ENCODE measurements at places on chromosomes 16 and 17.

DNA sequence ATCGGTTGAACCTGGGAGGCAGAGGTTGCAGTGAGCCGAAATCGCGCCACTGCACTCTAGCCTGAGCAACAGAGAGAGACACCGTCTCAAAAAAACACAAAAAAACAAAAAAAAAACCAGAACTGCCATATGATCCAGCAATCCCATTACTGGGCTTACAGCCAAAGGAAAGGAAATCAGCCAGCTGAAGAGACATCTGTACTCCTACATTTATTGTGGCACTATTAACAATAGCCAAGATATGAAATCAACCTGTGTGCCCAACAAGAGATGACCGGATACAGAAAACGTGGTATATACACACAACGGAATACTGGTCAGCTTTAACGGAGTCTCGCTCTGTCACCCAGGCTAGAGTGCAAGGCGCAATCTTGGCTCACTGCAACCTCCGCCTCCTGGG, 14.6 kb downstream of the FANCA start:
- DNase-seq = no peak

DNA sequence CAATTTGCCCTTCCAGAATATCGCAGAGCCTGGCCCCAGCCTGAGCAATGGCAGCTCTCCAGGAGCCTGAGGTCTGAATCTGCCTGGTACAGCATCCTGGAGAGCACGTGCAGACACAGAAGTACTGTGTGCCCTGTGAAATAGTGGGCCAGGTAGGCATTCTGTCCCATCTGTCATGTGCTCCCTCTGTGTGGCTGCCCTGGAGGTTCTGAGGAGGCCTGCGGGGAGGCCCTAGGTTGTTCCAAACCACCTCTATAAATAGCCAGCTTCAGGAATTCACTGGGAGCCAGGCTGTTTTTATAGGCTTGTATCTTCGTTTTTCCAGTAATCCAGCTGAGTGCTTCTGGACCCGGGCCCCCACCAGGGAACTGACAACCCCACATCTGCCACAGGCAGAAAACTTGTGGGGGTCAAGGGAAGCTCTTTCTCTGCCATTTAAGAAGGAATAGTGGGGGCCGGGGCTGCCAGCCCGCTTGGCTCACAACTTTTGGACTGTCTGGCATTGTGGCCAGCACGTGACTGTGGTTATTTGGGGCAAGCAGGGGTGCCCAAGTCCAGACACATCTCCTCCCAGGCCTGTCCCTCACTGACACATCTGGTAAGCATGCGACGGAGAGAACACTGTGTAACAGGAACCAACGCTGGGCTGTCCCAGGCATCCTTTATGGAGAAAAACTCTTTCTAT, 356.3 kb upstream of the TNRC6C start:
- DNase-seq = no peak

DNA sequence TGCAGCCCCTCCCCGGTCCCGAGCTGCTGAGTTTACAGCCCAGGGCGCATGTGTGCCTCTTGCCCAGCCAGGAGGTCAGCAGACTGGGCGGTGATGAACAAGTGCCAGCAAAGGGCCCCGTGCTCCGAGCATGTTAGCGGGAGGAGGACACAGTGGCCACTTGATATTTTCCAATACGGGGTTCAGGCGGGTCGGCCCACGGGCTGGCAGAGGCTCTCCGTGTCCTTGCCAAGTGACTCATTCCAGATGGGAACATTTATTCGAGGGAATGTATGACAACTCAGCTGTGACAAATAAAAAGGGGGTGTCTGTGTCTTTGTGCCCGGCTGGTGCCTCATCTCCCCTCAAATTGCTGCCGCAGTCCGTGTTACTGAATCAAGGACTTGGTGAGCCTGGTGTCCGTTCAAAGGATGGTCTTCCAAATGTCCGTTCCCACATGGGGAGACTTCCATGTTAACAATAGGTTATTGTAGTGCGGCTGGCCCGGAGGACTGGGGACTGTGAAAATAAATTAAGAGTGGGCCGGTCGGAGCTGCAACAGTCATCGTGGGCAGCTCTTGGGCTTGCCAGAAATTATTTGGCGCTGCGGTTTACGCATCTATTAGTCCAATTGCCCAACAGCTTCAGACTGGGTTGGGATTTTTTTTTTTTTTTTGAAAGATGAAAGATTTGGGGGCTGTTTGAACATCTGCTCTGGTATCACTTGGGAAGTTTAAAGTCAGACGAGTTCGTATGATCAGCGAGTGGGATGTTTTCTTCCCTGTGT, 174.0 kb upstream of the CIBAR2 start:
- no peak for DNase-seq

GRCh38 chr16:49515016-49515565, 141.5 kb downstream of the C16orf78 start:
- no peak for DNase-seq

- no peak for DNase-seq
Measured at GRCh38 chr16:70681382-70682238, 4.2 kb downstream of the MTSS2 start.

GRCh38 chr17:66625311-66625767, 209.6 kb upstream of the CACNG5 start:
- no peak for DNase-seq

- DNase-seq = no peak
Measured at GRCh38 chr16:55900616-55901393, 25.6 kb upstream of the CES5A start.

DNA sequence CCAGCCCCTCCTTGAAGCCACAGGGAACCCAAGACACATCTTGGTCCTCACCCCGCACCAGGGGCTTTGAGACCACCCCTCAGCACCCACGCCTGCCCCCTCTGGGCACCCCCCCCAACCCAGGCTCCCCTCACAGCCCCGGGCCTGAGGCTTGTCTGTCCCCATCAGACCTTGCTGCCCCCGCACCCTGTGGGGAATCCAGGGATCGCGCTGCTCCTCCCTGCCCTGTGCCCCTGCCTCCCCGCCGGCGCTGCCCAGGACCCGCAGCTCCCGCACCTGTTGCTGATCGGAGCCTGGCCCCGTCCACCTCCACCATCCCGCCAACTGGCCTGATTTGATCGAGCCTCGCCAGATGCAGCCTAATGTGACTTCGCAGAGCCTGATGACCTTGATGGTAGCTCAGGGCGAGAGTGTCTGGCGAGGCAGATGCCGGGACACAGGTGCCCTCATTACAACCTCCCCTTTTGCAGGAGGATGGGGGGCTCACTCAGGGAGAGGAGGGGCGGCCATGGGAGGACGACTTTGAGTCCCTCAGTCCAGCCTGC, 29.0 kb downstream of the SLC25A10 start:
- DNase-seq = no peak

GRCh38 chr17:43669971-43670644, 8.4 kb upstream of the MEOX1 start:
- no peak for DNase-seq
